ENCODE measurements at places on chromosomes 5 and 9.

DNA sequence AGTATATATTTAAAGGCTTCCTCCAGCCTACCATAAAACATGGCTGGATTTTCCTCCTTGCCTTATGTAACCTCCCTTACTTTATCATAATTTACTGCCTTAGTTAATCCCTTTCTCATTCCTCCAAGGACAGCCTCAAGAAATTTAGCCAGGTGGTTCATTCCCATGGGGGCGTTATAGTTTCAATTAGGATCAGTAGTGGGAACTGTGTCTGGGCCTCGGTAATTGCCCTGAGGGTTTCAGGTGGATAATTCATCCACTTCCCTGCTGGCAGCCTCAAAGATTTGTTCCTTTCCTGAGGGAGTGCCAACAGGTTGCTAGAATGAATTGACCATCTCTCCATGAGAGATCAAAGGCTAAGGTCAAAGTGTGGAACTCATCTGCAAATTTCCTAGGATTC, 4.3 kb upstream of the GM2A start:
- DNase-seq, result no peak

DNA sequence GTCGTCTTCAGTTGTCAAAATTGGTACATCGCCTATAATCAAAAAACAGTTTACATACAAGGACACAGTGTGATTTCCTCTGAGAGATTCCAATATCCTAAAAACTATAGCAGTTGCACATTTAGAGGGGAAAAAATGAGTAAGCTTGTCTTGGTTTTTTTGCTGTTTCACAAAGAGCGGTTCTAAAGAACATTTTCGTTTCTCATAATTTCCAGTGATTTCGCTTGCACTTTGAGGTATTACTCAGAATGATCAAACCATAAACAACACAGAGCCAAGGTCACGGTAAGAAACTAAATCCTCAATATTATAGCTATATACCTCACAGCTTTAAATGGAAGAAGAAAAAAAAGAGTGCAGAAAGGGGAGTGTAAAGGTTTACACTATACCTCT, 861 bp downstream of the MTX3 start:
- no peak for DNase-seq

- DNase-seq, result no peak
These were observed 42.9 kb downstream of the OLFM1 start for GRCh38 chr9:135130207-135130976.

GRCh38 chr5:154962494-154962893, 21.6 kb downstream of the MRPL22 start:
- DNase-seq, result no peak

GRCh38 chr9:115115117-115115880, 2.7 kb downstream of the TNC start:
- no peak for DNase-seq
